ENCODE measurements at places on chromosomes 4 and X.

- DNase-seq = no peak
These were observed 55.8 kb downstream of the PTTG2 start for GRCh38 chr4:38015886-38016515.

GRCh38 chr4:8078610-8079015, 80.0 kb downstream of the ABLIM2 start:
- no peak for DNase-seq

GRCh38 chr4:7806338-7807090, 133.1 kb downstream of the AFAP1 start:
- peak; percentile 56 for DNase-seq

DNA sequence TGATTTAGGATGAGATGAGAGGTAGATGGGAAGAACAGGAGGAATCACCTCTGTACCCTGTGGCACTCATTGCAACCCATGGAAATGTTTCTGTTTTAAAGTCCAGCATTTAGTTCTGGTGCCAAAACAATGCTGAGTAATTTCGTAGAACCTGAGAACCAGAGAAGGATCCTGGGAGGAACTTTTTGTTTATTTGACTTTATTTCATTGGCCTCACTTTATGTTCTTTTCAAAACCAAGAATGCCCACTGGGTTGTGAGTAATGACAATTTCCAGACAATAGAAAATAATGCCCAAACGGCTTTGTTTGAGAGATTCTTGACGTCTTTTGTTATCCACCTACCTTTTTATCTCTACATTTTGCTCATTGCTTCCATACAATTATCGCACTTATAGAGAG, 111.3 kb downstream of the SHROOM3 start:
- DNase-seq = no peak

DNA sequence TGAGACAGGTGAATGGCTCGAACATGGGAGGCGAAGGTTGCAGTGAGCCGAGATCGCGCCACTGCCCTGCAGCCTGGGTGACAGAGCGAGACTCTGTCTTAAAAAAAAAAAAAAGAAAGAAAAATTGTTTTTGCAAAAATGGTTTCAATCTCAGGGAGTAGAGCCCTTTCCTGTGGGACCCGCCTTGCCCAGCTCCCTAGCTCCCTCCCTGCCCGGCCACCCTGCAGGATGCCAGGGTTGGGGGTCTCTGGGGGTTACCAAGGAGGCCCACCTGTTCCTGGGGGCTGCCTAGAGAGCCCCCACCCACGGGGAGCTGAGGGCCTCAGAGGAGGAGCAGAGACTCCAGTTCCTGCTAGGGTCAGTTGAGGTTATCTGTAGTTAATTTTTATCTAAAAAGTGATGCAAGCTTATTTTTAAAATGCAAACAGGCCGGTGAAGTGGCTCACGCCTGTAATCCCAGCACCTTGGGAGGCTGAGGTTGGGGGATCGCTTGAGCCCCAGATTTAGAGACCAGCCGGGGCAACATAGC, 18.7 kb upstream of the PLCXD1 start:
- DNase-seq = no peak

DNA sequence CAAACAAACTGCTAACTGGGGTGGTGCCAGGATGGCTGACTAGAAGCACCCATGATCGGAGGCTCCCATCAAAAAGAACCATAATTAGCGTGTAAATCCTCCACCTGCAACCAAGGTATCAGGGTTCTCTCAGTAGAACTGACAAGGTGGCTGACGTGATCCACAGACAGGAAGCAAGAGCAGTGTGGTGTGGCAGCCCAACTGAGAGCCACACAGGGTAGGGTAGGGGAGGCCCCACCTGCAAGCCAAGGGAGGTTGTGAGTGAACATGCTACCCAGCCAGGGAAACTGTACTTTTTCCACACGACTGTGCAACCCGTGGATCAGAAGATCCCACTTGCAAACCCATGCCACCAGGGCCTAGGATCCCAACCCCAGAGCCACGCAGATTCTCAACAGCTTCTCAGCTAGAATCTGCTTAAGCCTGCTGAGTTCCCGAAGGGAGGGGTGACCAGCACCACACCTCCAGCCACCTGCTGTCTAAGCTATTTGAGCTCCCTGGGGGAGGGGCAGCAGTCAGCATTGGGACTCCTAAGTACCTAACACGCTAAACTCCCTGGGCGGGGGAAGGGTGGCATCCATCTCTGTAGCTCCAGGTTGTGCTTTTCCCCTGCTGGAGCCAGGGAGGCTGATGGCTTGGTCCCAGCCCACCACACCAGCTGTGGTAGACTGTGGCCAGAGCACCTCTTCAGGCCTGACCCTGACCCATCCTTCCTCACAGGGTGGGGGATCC, 425.1 kb downstream of the GPM6A start:
- DNase-seq = no peak

- no peak for DNase-seq
These were observed 115.0 kb upstream of the LDB2 start for GRCh38 chr4:17013382-17014006.

DNA sequence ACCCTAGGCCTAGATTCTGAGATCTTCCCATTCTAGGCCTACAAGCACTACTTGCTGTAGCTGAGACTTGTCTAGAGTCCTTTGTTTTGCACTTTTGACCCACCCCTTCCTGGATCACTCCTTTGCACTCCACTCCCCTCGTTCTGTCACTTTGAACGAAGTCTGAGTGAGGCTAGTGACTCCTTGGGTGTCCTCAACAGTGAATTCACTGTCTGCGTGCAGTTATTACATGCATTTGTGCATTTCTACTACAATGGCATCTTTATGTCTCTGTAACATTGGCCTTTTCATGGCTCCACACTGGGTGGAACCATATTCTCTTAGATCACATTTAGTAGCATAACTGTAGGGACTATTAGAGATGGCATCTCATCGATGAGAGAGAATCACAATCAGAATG, 50.5 kb downstream of the OCRL start:
- DNase-seq = no peak

- DNase-seq = no peak
These were observed 5.5 kb upstream of the OPRPN start for GRCh38 chr4:70392057-70392776.

DNA sequence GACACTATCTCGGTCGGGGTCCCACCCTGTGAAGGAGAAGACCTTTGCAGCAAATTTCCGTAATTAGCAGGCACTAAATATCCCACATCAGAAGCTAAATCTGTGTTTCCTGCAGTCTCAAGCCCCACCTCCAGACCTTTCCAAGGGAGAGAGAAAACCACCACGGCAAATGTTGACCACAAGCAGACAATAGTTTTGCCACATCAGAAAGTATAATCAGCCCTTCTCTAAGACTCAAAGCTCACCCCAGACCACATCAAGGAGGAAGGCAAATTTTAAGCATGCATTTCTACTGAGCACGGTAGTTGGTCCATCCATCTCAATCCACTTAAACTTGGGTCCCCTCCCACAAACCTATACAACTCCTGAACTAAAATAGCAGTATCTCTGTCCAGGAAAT, 398.5 kb downstream of the GPM6A start:
- DNase-seq = no peak

- DNase-seq = peak; percentile 37
These were observed 744.5 kb upstream of the FAM241A start for GRCh38 chr4:111400741-111401140.

- no peak for DNase-seq
These were observed 6.6 kb downstream of the OCIAD2 start for GRCh38 chr4:48899950-48900349.

- no peak for DNase-seq
These were observed 22.3 kb downstream of the PJA1 start for GRCh38 chrX:69142788-69143469.

GRCh38 chr4:129839687-129840086, 743.7 kb downstream of the C4orf33 start:
- DNase-seq = no peak

DNA sequence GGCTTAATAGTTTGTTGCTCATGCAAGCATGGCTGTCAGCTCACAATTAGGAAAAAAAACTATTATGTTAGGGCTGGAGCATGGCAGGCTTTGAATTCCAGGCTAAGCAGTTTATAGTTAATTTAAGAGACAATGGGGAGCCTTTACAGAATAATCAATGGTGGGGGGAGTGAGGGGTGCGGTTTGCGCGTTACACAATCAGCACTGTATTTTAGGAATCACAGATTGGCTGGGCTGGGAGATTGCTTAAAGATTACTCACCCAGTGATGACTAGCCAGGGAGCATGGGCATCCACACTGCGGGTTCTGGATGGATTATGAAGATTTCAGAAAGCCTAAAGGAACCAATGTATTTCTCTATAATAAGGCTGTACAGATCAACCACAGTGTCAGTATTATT, 186.6 kb downstream of the SOX3 start:
- no peak for DNase-seq

GRCh38 chr4:75496406-75496805, 17.8 kb downstream of the RCHY1 start:
- no peak for DNase-seq

DNA sequence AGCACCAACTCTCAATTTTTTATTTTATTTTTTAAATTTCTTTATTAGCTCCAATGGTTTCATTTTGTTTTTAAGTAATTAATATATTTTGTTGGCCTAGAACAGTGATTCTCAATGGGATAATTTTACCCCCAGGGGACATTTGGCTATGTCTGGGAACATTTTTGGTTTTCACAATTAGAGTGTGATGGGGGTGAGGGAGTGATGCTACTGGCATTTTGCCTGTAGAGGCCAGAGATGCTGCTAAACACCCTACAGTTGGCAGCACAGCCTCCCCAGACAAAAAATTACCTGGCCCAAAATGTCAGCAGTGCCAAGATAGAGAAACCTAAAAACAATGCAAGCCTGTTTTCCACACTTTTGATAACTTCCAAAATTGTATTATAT, 64.6 kb downstream of the HHIP start:
- DNase-seq = no peak

GRCh38 chr4:24862073-24862751, 50.6 kb downstream of the CCDC149 start:
- DNase-seq = no peak

DNA sequence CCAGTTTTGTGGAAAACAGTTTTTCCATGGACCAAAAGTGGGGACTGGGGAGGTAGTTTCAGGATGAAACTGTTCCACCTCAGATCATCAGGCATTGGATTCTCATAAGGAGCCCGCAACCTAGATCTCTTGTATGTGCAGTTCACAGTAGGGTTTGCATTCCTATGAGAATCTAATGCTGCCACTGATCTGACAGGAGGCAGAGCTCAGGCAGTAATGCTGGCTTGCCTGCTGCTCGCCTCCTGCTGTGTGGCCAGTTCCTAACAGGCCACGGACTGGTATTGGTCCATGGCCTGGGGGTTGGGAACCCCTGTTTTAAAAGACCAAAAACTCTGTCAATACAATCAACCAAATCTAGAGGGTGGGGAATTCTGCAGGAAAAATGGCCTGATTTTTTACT, 100.0 kb upstream of the EOLA2 start:
- DNase-seq = no peak

- DNase-seq = no peak
These were observed 295.8 kb downstream of the MAGEB5 start for GRCh38 chrX:26511589-26512363.

DNA sequence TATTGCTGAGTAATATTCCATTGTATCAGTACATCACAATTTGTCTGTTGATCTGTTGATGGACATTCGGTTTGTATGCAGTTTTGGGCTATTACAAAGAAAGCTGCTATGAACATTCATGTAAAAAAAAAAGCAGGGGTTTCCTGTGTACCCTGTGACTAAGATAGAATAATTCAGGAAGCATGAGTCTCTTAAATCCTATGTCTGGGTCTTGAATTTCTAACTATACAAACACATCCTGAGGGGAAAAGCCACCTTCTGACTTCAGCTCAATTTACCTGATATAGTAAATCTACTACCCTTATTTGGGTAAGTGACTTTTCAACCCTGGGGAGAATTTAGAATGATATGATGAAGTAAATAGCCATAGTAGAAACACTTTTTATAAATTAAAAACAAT, 94.6 kb upstream of the FUNDC1 start:
- no peak for DNase-seq

GRCh38 chr4:184857441-184858121, 31.8 kb upstream of the ACSL1 start:
- no peak for DNase-seq

DNA sequence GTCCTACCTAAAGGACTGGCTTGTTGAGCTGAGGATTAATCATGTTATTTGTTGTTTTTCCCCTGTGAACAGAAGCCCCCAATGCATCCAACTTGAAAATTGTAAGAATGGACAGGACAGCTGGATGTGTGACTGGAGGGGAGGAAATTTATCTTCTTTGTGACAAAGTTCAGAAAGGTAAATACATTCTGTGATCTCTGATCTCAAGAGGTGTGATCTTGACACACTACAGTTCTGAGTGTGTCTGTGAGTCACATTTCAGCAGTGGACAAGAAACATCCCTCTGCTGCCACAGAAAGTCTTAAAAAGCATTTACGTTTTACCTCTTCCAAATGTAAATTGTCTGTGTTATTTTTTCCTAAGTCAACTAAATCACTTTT, 79.3 kb downstream of the NFKB1 start:
- DNase-seq = no peak

GRCh38 chr4:107468156-107468555, 251.9 kb downstream of the PAPSS1 start:
- no peak for DNase-seq

Data from caudate nucleus (tissue), 63 donors.